Endodermal cell (in vitro differentiated cells): ENCODE measurements at places on chromosomes 2 and 18. TPM values are rescaled to one million over a fixed set of nuclear protein-coding genes. Genes with fewer than 3 reads are reported as not detected.

IL1F10 gene
- not detected in 2 replicates for total RNA-seq

DNA sequence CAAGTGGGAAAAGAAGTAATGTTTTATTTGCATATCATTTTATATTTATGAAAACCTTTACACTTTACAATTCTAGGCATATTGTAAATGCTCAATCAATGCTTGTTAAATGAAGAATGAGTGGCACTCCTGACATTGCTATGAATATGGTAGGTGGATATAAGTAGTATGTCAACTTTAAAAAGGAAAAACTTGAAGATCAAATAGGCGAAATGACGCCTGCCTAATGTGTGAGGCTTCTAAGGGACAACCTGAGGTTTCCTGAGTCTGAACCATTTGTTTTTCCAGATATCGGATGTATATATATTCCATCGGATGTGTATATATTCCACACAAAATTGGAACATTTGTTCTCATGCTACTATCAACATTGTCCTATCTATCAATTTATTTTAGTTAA, 1.4 kb downstream of the STAT4 start:
- no peaks in the 10 kb centered on the region for H3K4me1 ChIP-seq
- no peak for DNase-seq
- H3K4me3 ChIP-seq = peak overlapping the region; percentile 83

TUBA4B gene
- total RNA-seq = not detected in 3 replicates

ZRANB3 gene
- total RNA-seq = 15.7 and 17.2 TPM in 2 replicates

GRCh38 chr2:238107525-238108422, 7.6 kb downstream of the ESPNL start:
- no peak overlapping the region for H3K27ac ChIP-seq
- no peak overlapping the region for H3K4me3 ChIP-seq
- H3K27me3 ChIP-seq = no peaks in the 10 kb centered on the region
- no peaks in the 10 kb centered on the region for H3K4me1 ChIP-seq

PIEZO2 gene
- total RNA-seq = 7.8 to 15.4 TPM (median 12.1 TPM) in 3 replicates

- no peak overlapping the region for H3K4me3 ChIP-seq
- H3K27ac ChIP-seq = no peak overlapping the region
- H3K36me3 ChIP-seq = no peaks in the 10 kb centered on the region
- no peak for DNase-seq
- no peaks in the 10 kb centered on the region for H3K4me1 ChIP-seq
These were observed 555.8 kb upstream of the ID2 start for GRCh38 chr2:8125741-8126711.

- DNase-seq = peak; percentile 59
- peaks cover 4% of the 10 kb centered on the region for H3K27me3 ChIP-seq
- H3K36me3 ChIP-seq = no peaks in the 10 kb centered on the region
- H3K4me3 ChIP-seq = no peak overlapping the region
These were observed 114.0 kb upstream of the STON1 start for GRCh38 chr2:48415836-48416515.

DNA sequence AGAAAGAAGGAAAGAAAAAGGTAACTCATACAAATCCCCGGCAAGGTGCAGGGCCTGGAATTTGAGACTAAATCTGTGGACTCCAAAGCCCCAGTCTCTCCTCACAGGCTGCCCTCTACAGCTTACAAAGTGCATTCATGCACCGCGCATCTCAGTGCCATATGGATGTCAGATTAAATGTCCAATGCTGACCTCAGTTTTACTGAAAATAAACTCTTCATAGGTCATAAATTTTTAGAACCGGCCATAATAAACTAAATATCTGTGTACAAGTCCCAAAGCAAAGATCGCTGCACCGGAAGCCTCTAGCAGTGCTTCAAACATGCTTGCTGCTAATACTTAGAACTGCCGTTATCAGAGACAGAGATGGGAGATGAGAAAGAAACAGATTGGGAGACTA, 17.7 kb downstream of the ST6GAL2 start:
- H3K4me1 ChIP-seq = peaks cover 14% of the 10 kb centered on the region
- H3K27me3 ChIP-seq = no peaks in the 10 kb centered on the region
- no peaks in the 10 kb centered on the region for H3K36me3 ChIP-seq
- DNase-seq = peak; percentile 74
- no peak overlapping the region for H3K4me3 ChIP-seq

DNA sequence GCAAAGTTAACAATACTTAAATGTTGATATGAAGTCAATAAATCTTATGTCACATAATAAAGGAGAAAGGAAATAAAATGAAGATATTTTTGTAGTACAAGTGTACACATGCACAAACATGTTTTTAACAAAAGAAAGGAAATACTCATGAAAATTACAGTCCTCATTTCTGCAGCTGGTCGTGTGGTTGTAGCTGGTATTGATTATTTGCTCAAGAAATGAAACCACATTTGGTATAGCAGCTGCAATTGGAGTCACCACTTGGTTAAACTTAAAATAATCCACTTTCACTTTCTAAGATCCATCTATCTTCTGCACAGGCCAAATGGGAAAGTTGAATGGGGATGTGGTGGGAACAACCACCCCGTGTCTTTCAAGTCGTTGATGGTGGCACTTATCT, 580.5 kb upstream of the NRXN1 start:
- H3K27ac ChIP-seq = no peak overlapping the region
- no peak for DNase-seq

DNA sequence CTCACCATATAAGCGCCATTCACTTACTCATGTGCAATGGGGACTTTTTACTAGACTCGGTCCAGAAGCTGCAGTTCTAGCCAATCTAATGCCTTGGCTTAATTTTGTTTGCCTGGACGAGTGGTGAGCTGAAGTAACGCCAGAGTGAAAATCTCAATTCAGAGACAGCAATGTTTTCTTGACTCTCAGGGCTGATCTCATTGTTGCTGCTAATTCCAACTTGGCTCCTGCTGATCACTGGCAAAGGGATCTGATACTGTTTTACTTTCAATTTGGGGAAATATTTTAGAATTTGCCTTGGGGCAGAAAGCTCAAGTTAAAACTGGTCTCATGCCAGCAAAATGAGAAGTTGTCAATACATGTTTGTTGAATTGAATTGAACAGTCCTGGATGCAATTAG, 906.6 kb upstream of the CDH2 start:
- H3K4me1 ChIP-seq = peaks cover 18% of the 10 kb centered on the region
- DNase-seq = no peak
- no peaks in the 10 kb centered on the region for H3K36me3 ChIP-seq
- no peaks in the 10 kb centered on the region for H3K27me3 ChIP-seq
- H3K4me3 ChIP-seq = no peak overlapping the region
- H3K27ac ChIP-seq = no peak overlapping the region

GRCh38 chr2:212941361-212941760, 210.1 kb downstream of the IKZF2 start:
- peaks cover 12% of the 10 kb centered on the region for H3K4me1 ChIP-seq
- H3K36me3 ChIP-seq = no peaks in the 10 kb centered on the region
- no peak for DNase-seq
- no peak overlapping the region for H3K4me3 ChIP-seq

MRPS9 gene
- total RNA-seq = 44.6 to 59.5 TPM (median 52.1 TPM) in 3 replicates

RIOK3 gene
- 31.2 to 237 TPM (median 32.0 TPM) in 3 replicates for total RNA-seq

TUBB8B gene
- 0.69 TPM in 1 of 3 replicates, not detected in the others for total RNA-seq

TMEM169 gene
- 1.3 to 3.8 TPM (median 3.6 TPM) in 3 replicates for total RNA-seq

GRCh38 chr2:3536682-3537632, 17.6 kb upstream of the ADI1 start:
- H3K4me3 ChIP-seq = no peak overlapping the region
- peak overlapping the region; percentile 14 for H3K27ac ChIP-seq
- H3K27me3 ChIP-seq = no peaks in the 10 kb centered on the region

M1AP gene
- total RNA-seq = 3.8 and 4.2 TPM in 2 replicates

DNA sequence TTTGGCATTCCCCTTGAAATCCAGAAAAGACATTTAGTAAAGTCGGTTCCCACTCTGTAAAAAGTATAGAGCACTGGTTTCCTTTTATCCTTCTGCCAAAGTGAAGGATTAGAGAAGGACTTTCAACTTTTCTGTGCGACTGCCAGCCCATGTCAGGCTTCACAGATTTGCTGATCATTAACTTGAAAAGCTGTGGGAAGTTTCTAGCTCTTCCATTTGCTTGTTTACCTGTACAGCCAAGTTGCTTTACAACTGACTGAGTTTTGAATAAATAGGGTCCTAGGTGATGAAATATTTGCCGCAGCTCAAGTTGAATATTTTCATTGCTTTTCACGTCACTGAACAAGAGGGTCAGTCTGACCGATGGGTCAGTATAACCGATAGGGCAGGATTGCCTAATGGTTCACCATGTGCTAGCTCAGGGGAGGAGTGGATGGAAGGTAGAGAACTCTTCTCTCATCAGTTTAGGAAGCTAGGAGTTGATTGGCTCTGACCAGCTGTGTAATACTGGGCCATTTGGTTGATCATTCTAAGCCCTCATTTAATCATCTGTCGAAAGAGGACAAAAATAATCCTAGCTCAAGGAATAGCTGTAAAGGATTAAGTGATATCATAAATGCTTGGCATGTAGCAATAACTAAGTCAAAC, 30.4 kb downstream of the UPP2 start:
- no peak overlapping the region for H3K4me3 ChIP-seq
- peaks cover 19% of the 10 kb centered on the region for H3K4me1 ChIP-seq
- H3K27ac ChIP-seq = no peak overlapping the region
- no peaks in the 10 kb centered on the region for H3K27me3 ChIP-seq
- no peaks in the 10 kb centered on the region for H3K36me3 ChIP-seq
